Activated CD8-positive, alpha-beta memory T cell treated with anti-CD3 and anti-CD28 coated beads, Interleukin-2, amount 10 ng/mL, durations not matched to agents 7 days and 5 days (primary cell): ENCODE measurements at places on chromosomes 2 and 18.

DNA sequence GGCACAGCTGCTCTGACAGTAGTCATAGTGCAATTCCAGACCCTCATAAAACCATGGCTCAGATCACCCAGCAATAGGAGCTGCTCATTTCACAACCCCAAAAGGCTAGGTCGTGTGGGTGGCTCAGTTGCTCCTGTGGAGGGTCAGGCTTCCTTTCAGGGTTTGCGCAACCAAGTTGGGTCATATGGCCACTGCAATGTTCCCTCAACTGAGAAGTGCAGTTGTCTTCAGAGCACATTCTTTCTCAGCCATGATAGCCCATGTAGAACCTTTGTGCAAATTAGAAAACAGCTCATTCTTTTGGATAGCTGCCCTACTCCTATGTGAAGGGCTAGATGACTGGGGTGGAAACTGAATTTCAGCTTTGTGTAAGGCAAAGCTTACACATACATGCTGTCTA lies 3.2 kb downstream of the SERPINB13 start:
- DNase-seq, result no peak

DNA sequence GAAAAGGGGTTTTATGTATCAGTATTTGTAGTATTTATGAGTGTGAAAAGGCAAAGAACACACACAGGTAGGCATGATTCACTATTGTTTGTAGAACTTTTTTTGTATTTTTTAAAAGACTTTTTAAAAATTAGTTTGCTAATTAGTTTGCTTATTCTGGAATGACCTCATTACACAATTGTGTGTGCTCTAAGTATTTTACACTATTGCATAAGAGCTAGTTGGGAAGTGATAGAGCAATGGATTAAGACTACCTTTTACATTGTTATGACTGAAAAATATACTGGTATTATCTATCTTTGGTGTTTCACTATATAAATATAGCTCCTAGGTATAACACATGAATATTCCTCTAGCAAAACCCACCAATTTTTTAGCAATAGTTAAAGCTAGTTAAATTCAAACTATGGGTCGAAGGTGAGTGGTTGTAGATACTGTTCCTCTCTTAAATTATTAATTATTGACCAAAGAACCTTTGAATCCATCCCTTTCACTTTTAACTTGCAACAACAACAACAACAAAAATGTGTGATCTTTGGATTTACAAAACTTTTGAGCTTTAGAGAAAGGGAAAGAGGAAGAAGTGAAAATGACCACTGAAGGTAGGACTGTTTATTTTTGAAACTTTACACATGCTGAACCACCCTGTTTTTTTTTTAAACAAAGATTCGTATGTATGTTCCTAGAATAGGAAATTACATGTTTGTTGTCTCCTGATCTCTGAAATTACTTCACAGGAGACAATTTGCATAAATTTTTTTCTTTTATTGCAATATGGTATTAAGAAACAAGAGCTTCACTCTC lies 18.7 kb downstream of the ITPRID2 start:
- no peak for DNase-seq

DNA sequence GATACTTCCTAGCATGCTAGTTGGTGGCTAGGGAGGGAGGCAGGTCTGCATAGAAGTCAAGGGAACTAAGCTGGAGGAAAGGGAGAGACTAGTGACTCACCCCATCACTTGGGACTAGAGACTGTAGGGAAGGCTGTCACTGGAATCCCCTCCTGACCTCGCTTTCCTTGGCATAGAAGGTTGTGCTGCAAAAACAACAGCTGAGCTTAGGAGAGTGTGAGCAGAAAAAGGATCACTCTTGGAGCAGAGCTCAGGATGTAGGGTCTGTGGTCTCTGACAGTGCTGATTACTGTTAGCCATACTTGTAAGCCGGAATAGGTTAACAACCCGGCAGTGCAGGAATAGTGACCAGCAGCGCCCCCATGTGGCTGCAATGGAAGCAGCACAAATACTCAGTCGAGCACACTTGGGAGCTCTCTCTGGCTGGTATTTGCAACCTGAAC lies 66.9 kb upstream of the SMAD2 start:
- peak; percentile 50 for DNase-seq

DNA sequence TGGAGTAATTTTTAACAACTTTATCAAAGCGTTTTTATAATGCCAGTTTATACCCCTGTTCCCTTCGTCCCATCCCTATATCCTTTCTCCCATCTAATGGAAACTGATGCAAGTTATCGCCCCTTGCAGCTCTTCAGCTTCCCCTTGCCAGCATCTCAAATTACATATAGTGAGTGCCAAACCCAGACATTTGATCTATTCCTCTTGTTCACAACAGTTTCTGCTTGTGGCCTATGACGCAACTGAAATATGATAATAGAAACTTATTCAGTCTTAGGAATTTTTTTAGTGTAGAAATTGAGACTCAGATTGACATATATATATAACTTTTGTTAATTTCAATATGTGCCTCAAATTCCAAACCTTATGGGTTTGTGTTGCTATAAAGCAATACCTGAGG lies 562.2 kb upstream of the VWC2L start:
- DNase-seq, result no peak

DNA sequence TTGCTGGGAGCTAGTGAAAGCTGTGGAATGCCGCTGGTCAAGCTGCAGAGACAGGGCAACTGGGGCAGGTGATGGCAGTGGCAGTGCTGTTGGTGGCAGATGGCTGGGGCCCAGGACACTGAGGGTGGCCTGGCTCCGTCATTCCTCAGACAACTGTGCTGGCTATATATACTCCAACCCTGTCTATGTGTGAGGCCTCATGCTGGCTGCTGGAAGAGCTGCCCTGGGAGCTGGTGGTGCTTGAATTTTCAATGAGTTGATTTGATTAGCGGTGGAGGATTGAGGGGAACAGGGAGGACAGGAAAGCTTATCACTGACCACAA lies 66.5 kb upstream of the TMEM200C start:
- DNase-seq, result no peak

DNA sequence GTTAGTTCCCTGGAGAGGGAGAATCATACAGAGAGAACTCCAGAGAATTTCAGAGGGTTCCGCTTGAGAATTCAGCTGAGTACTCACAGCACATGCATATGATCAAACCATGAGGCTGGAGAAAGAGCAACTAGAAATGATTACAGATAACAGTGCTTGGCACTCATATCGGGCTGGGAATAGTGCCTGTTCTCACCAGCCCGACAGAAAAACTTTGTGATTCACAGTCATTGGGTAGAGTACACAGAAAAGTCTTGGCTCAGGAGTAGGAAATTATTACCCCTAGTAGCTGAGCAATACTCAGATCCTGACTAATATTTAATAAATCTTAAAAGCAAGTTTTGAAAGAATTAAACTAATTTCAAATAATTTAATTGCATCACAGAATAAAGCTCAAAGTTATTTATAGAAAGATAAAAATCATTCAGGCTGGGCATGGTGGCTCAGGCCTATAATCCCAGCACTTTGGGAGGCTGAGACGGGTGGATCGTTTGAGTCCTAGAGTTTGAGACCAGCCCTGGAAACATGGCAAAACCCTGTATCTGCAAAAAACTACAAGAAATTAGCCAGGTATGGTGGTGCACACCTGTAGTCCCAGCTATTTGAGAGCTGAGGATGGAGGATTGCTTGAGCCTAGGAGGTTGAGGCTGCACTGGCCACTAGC lies 6.8 kb downstream of the WDPCP start:
- no peak for DNase-seq

DNA sequence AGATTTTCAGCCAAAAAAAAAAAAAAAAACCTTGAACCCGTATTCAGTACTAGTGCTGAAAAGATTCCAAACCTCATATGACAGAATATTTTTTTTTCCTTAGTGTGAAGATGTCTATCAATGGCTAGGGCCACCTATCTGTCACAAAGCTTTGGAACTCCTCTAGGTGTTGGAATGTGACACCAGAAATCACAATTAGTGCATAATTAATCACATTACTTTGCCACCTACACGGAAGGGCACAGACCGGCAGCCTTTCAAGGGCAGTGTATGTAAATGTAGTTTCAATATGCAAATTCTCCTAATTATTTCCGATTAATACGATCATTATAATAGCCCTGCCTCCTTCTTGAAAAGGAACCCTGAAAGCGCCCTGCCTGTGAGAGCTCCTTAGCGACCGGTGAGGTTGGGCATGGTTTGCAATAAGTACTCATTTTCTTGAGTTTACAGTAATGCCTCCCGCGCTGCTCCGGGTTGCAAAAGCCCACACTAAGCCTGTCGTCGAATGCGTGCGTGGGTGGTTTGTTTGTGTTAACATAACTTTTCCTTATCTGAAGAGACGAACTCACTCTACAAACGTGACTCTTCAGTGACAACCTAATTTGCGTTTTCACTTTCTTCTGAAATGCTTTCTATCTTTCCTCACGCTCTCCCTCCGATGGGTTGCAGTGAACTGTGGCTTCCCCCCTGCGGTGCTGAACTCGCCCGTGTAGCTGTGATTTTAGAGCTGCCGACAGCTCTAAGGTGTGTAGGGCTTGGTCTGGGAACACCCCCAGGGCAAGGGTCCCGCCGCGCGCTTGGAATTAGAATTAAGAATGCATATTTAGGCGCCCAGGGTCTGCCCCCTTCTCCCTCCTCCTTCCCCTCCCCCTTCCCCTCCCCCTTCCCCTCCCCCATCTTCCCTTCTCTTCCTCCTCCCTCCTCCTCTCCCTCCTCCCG lies 765 bp upstream of the ID2 start:
- peak; percentile 84 for DNase-seq

DNA sequence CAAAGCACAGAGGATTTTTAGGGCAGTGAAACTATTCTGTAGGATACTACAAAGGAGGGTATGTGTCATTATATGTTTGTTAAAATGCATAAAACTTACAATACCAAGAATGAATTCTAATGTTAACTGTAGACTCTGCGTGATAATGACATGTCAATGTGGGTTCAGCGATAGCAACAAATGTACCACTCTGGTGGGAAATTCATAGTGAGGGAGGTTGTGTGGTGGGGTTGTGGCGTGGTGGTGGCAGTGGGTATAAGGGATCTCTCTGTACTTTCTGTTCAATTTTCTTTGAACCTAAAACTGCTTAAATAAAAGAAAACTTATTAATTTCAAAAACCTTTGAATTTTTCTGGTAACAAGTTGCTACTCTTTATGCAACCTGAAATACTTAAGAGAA lies 99.3 kb upstream of the SLC38A11 start:
- no peak for DNase-seq

GRCh38 chr2:42351864-42352263 lies 9.2 kb downstream of the COX7A2L start:
- DNase-seq, result no peak

- DNase-seq, result no peak
These were observed 24.9 kb upstream of the CD8A start for GRCh38 chr2:86815611-86816010.

GRCh38 chr2:71511776-71512175 lies 58.4 kb downstream of the DYSF start:
- no peak for DNase-seq

DNA sequence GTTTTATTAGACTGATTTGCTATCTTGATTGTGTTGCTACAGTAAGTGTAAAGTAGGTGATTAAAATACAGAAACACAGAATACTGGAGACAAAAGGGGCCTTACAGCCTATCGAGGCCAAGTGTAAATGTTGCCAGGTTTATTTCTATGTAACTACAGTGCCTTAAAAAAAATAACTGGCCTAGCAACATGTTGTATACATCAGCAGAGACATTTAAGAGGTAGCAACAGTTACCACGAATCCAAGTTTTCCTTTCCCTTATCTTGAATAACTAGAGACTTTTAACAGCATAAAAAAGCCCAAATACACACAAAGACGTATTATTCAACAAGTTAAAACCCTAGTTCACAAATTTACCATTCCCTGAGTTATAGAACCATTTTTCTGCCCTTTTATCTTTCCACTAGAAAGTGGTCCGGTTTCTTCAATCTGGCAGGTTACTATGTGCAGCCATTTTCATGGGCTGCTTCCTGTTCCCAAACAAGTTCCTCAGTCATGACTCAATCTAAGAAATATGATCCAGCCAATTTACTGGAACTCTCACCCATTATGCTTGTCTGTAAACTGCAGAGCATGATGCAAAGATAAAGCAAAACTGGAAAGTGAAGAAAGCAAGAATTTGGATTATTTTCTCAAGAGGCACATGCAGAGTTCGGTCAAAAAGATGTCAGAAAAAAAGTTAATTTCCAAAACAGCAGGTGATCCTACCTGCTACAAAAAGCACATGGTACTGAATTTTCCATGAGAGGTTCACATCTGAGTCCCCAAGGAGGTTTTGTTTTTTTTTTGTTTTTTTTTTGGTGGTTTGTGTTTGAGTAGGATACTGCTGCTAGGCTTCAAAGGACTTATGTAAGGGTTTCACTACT lies 22.2 kb downstream of the NFE2L2 start:
- DNase-seq, result no peak

DNA sequence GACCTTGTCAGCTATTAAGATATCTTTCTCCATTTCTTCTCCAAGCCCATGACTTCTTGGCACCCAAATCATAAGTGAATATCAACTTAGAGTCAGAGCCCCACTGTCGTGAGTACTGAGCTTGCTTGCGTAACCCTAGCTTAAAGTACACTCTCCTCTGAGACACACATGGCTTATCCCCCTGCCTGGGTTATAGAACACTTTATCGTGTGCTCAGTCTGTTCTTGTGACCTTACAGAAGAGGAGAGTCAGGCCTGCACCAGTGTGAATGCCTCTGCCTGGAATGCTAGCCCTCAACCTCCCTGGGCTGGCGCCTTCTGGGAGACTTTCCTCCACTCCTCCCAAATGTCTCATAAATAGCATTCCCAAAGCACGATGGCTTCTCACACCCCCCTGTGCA lies 79.3 kb downstream of the CEP192 start:
- no peak for DNase-seq

GRCh38 chr18:36155851-36156757 lies 26.4 kb downstream of the ELP2 start:
- no peak for DNase-seq

GRCh38 chr2:36380624-36381481 lies 25.3 kb downstream of the CRIM1 start:
- DNase-seq, result no peak

DNA sequence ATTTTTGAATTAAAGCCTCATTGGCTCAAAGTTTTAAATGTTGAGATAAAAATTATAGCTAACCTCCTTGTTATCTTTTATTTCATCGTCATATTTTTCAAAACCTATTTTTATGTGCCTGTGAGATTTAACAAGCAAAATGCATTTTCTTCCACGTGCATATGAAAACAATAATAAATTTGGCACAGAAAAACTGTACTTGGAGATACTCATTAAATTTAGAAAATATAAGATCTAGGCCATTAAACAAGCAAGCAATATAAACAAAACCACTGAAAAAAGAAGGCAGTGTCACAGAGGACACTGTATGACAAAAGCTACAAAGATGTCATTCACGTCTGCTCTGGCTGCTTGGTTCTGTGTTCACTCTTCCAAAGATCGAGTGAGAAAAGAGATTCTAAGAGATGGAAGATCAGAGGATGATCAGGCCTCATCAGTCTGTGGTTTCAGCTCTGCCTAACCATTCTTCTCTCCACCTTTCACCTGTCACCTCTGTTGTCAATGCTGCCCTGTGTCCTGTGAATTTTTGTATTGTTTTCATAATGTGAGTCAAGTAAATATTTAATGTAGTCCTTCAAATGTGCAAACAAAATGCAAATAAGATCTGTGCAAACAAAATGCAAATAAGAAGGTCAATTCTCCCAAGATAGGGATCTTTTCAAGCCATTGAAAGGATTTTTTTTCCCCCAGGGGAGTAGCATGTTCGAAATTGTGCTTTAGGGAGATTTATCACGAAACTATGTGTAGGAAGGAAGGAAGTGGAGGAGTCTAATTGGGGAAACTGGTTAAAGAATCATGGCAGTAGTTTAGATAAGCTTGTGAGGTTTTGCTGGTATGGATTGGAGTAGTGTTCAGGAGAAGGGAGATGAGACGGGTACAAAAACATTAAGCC lies 138.7 kb upstream of the RBMS1 start:
- DNase-seq, result no peak
